ENCODE measurements at places on chromosomes 11 and 22.
A peak's percentile ranks its signal among the peaks of the same experiment; 100 is the strongest.

GRCh38 chr11:98895936-98896335 is 124.8 kb upstream of the CNTN5 start:
- no peak for DNase-seq

DNA sequence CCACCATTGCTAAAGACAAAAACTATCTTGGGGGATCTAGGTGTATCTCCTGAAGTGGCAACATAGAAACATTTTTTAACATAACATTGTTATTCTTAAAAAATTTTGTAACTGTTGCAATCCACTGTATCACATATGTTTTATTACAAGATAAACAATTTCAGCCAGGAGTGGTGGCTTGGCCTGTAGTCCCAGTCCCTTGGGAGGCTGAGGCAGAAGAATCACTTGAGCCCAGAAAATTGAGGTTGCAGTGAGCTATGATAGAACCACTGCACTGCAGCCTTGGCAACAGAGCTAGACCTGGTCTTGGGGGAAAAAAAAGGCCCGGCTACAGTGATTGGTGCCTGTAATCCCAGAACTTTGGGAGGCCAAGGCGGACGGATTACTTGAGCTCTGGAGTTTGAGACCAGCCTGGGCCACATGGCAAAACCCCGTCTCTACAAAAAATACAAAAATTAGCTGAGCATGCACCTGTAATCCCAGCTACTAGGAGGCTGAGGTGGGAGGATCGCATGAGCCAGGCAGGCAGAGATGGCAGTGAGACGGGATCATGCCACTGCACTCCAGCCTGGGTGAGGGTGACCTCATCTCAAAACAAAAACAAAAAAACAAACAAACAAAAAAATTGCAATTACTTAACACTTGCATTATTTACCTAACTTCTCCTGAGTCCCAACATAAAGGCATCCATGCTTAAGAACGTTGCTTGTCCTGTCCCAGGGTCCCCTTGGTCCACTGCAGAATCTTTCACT is 1.5 kb upstream of the DEPDC5 start:
- DNase-seq: no peak

- DNase-seq: no peak
Measured at GRCh38 chr11:93939084-93939760, 81.9 kb upstream of the HEPHL1 start.

DNA sequence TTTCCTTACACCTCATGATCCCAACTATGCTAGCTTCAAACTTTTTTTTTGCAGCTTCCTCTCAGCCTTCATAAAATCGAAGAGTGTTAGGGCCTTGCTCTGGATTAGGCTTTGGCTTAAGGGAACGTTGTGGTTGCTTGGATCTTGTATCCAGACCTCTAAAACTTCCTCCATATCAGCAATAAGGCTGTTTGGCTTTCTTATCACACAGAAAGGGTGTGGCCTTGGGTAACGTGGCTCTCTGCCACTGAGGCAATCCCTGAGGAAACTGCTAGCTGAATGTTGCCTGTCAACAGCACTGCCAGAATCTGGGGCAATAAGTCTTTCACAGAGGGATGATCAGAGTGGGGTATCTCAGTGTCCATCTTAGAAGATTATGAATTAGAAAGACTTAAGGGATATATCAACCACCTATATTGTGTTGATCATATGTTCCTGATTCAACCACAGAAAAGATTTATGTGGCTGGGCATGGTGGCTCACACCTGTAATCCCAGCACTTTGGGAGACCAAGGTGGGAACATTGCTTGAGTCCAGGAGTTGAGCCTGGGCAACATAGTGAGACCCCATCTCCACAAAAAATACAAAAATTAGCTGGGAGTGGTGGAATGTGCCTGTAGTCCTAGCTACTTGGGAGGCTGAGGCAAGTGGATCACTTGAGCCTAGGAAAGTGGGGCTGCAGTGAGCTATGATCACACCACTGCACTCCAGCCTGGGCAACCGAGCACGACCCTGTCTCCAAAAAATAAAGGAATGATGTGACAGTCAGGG is 12.5 kb upstream of the CUL5 start:
- DNase-seq: no peak

- no peak for DNase-seq
Measured at GRCh38 chr11:110971140-110971539, 258.9 kb upstream of the ARHGAP20 start.

DNA sequence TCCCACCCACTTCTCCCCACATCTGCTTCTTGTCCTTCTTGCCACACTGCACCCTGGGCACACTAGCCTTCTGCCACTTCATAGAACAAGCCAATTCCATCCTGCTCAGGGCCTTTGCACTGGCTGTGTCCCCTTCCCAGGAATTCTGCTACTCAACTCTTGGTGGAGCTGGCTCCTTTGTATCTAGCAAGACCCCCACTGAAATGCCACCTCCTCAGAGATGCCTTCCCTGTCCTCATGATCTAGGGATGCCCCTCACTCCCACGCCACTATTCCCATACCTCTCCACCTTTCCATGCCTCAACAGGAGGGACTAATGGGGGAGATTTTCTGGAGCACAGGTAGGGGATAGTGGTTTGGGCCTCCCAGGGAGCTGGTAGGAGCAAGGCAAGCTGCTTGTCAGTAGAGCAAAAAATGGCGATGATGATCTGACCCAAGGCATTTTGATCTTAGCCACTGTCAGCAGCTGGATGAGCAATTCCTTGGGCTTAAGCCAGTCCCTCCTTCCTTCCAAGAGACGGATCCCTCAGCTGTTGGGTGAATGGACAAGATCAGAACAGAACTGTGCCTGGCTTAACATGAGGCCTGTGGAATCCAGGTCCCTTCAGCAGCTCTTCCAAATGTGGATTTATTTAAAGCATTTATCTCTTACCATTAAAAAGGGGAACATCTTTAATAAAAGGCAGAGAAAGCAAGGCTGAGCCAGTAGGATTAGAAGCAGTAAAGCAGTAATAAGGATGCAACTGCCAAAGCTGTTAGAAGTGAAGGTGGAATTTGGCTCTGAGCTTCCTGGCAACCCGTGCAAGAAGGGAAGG is 4.0 kb upstream of the PRDM11 start:
- peak; percentile 6 for DNase-seq

DNA sequence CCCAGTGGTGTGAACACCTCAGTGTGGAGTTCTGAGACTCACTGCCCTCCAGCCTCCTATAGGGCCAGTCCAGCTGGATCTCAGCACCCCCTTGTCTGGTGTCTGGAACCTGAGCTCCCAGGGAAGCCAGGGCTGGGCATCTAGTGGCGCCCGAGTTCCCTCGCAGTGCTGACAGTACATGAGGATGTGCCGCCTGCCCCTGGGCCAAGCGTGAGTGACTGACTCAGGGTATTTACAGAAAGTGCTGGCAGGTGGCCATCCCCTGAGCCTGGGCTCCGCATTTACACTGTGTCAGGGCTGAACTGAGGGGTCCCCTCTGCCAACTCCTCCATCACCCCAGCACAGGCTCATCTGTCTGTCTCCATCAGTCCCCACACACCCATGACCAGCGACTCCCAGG is 185.3 kb downstream of the BRD1 start:
- no peak for DNase-seq

GRCh38 chr11:1927026-1927847 is 7.7 kb downstream of the TNNT3 start:
- no peak for DNase-seq

- no peak for DNase-seq
Measured at GRCh38 chr11:121581607-121582006, 128.8 kb upstream of the SORL1-AS1 start.

DNA sequence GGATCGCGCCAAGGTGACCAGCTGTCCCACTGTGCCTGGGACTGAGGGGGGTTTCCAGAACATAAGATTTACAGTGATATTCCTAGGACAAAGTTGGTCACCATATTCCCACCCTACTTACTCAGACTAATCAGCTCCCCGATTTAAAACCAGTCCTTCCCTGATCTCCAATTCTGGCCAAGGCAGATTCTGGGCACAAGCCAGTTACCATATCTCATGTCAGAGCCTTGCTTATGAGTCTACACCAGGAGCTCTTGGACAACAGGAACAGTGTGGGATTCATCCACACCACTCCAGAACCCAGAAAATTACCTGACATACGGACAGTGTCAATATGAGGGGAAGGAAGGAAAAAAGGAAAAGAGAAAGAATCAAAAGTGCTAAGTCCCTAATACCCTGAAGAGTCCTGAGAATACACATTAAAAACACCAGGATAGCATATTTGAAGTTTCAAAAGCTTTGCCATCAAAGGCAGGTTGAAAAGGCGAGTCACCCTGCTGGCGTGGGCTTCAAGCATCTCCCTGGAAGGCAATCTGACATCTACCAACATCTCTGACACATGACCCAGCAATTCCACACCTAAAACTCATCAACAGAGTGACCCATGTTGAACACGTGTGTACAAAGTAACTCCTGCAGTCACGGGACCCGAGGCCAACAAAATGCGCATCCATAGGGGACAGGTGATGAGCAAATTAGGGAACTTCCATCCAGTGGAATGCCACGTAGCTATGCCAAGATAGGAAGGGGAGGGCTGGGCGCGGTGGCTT is 8.0 kb upstream of the IL2RB start:
- no peak for DNase-seq

DNA sequence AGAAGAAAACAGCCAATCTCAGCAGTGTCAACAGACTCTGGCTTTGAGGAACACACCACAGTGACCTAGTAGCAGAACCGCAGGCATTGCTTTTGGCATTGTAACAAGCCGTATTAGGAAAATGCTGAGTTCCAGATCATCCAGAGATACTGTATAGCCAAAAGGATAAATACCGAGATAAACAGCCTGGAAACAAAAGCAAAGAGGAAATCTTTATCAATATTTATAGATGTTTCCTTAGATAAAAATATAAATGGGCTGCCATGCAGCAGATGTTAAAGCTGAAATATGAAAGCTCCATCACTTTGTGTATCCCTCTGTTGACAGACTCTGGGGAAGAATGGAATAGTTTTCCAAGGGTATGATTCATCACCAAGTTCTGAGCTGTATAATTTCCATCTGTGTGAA is 98.9 kb upstream of the TP53AIP1 start:
- DNase-seq: no peak

- DNase-seq: no peak
Measured at GRCh38 chr22:22717664-22718063, 73.2 kb downstream of the GGTLC2 start.

DNA sequence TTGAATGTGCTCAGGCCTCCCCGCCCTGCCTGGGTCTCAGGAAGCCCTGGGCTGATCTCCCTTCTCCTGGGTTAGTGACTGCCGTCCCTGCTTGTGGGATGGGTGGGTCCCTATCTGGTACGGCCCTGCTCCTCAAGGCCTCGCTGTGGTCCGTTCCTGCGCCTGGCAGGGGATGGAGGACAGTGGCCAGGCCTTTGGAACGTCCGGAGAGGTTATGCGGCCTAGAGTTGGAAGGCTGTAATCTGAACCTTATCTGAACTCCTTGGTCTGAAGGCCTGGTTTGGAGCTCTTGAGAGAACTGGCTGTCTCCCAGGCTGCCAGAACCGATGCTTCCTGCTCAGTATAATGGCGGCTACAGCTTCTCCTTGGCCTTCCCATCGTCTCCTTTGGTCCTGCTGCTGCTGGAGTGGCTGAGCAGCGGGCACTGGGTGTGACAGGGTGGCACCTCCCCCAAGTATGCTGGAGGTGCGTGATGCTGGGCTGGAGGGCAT is 72.8 kb downstream of the FLI1 start:
- DNase-seq: no peak

DNA sequence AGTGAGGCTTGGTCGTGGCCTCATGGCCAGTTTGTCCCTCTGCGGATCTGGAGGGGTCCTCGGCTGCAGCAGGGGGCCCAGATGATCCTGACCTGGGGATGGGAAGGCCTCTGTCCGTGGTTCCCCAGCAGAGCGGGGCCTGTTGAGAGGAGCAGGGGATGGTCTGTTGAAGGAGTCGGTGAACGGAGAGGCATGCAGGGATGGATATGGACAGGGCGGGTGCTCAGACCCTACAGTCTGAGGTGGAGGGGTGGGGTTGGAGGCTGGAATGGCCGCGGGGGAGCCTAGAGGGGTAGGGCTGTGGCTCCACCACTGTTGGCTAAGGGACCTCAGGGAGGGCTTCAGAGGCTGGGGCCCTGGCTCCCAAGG is 33.8 kb downstream of the RTN4R start:
- DNase-seq: no peak

DNA sequence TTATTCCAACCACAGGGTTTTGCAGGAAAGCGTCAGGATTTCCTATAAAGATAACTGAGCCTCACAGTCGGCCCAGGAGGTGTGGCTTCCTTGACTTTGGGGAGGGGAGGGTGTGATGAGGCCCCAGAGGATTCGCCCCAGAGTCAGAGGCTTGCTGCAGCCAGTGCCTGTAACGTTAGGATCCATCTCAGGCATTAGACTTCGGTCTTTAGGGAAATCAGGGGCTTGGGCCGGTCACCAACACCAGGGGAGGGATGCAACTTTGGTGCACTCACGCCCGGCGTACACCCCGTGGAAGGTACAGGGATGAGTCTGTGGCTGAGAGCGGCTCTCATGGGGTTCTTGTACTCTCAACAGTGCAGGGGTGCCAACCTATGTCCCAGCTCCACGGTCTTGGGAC is 5.7 kb upstream of the ANO1 start:
- DNase-seq: no peak

- no peak for DNase-seq
Measured at GRCh38 chr11:105891685-105892084, 130.4 kb downstream of the MSANTD4 start.

- no peak for DNase-seq
Measured at GRCh38 chr11:132683602-132684001, 848.7 kb downstream of the OPCML start.

DNA sequence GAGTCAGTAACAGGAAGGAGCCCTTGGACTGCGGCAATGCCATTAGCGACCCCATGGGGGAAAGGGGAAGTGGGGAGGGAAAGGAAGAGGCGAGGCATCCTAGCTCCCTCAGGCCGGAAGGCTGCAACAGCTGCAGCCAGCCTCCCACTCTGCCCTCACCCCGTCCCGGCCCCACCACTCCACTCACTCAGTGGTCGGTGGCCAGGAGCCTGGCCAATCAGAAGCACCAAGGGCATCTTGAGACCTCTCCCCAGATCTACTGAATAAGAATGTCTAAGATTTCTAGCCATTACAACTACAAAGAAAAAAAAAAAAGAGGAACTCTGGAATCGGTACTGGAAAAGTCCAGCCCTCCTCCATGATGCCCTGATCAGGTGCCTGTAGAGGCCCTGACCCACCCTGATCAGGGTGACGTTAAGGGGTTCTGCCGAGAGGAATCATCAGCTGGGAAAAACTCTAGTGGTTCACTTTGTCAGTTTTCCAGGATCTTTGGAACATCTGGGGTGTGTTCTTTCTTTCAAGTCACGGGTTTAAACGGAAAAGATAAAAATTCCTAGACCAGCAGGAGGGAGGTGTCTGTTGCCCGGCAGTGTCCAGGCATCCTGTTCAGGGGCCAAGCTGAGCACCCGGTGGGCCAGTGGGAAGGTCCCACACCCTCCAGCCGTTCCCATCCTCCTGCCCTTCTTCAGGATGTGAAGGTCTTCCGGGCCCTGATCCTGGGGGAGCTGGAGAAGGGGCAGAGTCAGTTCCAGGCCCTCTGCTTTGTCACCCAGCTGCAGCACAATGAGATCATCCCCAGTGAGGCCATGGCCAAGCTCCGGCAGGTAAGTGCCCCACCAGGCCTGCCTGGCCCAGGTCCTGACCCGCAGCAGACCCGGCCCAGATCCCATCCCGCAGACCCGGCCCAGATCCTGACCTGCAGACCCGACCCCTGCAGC is 14.4 kb downstream of the OAF start:
- DNase-seq: no peak

- DNase-seq: no peak
Measured at GRCh38 chr11:94405062-94405833, 4.0 kb upstream of the GPR83 start.
